ENCODE measurements at places on chromosomes 6 and 20. TPM values are rescaled to one million over a fixed set of nuclear protein-coding genes. Genes with fewer than 3 reads are reported as not detected.

The CLPSL1 gene
- total RNA-seq: not detected

The MRPL18 gene
- 23.2 TPM for total RNA-seq

The VSX1 gene
- not detected for total RNA-seq

- H3K27me3 ChIP-seq: no peaks in the 10 kb centered on the region
- H3K36me3 ChIP-seq: no peaks in the 10 kb centered on the region
- DNase-seq: no peak
- no peaks in the 10 kb centered on the region for H3K4me1 ChIP-seq
Measured at GRCh38 chr20:32917191-32917950, 58.6 kb downstream of the EFCAB8 start.

GRCh38 chr20:59346061-59346460, 45.6 kb downstream of the EDN3 start:
- no peak overlapping the region for H3K4me3 ChIP-seq
- no peak for DNase-seq
- no peaks in the 10 kb centered on the region for H3K36me3 ChIP-seq
- no peak overlapping the region for H3K27ac ChIP-seq
- H3K4me1 ChIP-seq: no peaks in the 10 kb centered on the region

- H3K27me3 ChIP-seq: no peaks in the 10 kb centered on the region
- H3K4me3 ChIP-seq: no peak overlapping the region
- H3K4me1 ChIP-seq: no peaks in the 10 kb centered on the region
Measured at GRCh38 chr6:55568808-55569439, 10.1 kb downstream of the HMGCLL1 start.

DNA sequence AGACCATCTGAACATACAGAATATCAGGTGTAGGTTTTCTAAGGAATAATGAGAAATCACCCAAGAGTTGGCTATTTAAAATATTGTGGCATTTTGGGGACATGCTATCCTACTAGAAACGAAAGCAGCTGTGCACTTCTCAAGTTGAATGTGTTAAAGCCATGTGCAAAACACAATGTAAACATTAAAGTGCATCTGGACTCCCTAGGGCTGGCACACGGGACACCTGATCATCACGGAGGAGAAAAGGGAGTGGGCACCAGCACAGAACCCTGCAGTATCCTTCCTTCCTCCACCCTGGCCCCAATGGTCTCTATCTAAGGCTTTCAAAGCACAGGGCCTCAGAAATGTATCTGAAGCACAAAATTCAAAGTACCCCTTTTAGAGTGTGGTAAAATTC, 94.3 kb downstream of the INSM1 start:
- H3K4me3 ChIP-seq: no peak overlapping the region
- H3K36me3 ChIP-seq: peaks cover 3% of the 10 kb centered on the region
- H3K27ac ChIP-seq: no peak overlapping the region
- DNase-seq: no peak
- no peaks in the 10 kb centered on the region for H3K27me3 ChIP-seq
